ENCODE measurements at places on chromosomes 3 and 15.
A peak's percentile ranks its signal among the peaks of the same experiment; 100 is the strongest.

- no peak for DNase-seq
Observed at GRCh38 chr3:59262076-59262498, 212.3 kb upstream of the CFAP20DC start.

GRCh38 chr3:123262226-123262625, 60.5 kb downstream of the SEC22A start:
- peak; percentile 28 for DNase-seq

DNA sequence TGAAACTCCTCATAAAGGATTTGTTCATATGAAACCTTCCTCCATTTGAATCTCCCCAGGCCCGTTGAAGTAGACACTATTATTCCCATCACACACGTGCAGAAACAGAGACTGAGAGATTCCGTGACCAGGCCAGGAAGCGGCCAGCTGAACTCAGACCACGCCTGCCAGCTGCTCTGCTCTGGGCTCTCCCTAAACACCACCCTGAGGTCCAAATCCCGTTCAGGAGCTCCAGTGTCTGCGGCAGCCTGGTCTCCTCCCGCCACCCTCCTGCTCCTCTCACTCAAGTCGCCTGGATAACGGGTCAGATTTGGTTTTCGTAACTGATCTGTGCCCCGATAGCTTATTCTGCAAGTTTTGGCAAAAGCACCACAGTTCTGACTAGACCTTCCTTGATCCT, 53.6 kb upstream of the SNRPA1 start:
- no peak for DNase-seq

DNA sequence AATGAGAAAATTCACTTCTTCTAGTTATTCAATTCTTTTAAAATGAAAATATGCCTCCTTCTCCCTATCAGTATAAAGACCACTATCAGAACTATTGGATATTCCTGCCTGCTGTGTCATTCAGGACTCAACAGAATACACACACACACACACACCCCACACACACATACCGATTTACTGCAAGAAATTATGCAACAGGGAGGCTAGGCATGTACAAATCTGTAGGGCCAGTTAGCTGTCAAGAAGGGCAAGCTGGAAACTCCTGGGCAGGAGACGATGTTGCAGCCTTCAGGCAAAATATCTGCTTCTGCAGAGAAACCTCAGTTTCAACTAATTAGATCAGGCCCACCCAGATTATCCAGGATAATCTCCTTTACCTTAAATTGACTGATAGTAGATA, 13.9 kb upstream of the RYR3 start:
- DNase-seq: no peak

DNA sequence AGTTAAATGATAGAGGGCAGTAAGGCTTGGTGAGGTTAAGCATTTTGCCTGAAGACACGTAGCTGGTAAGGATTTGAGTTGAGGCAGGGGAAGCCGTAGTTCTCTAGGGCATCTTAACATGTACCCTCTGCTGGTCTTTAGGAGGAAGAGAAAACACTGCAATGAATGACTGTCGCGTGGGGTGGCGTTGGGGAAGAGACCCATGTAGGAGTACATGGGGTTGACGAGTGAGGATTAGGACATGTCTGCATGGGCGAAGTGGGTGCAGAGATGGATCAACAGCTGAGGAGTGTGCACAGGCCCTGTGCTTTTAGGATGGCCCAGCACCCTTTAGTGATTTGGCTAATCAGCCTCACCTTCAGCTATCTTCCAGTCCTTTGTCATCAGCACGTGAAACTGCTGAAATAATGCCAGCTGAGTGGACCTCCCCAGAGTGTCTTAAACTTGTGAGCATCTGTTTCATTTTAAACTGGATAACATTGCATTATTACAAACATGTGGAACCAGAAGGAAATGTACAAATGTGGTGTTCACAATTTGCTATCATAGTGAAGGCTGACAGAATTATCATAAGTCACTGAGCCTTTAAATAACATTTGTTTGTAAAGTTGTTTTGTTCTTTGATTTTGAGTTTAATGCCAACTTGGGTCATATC, 15.3 kb downstream of the P2RY14 start:
- DNase-seq: no peak

DNA sequence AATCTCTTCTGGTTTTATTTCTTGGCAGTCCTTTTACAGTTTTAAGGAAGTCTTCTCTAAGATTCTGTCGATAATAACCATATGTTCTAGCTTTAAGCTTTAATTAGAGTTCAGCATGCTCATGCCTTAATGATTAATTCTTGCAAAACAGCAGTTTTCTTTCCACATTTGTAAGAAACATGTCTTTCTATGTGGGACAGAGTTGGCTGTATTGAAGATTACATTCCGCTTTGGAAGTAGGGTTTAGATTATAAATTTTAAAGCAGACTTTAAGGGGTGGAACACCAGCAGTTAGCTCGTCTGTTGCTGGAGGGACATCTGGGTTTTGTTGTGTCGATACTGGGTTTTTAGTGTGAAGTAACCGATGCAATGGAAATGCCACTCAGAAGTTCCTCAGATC, 35.3 kb downstream of the SQOR start:
- peak; percentile 87 for DNase-seq

Measured in umbilical cord (tissue), 2 donors.